ENCODE measurements at places on chromosomes 1 and 21.

GRCh38 chr1:165795894-165796293 is 27.2 kb upstream of the TMCO1 start:
- DNase-seq: no peak

- DNase-seq: no peak
Measured at GRCh38 chr1:204968951-204969350, 74.1 kb upstream of the CNTN2 start.

GRCh38 chr1:241470908-241471590 is 48.5 kb downstream of the FH start:
- DNase-seq: no peak

DNA sequence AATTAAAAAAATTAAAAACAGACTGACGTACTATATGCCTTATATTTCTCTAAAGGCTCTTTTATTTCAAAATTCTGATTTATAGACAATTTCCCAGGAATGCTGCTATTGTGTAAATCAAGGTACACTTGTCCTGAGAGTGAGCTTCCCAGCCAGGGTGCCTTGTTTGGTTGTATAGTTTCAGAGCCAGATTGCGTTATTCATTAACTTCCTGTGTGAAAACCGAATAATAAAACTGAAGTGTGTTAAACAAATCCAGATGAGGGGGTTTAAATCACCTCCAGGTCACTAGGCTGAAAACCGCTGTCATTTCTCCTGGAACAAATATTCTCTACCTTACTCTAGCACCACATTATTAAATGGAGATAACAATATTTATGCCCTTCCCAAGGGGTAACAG is 68.7 kb downstream of the LMX1A start:
- DNase-seq: no peak

GRCh38 chr1:84665703-84666317 is 24.5 kb downstream of the SSX2IP start:
- no peak for DNase-seq

DNA sequence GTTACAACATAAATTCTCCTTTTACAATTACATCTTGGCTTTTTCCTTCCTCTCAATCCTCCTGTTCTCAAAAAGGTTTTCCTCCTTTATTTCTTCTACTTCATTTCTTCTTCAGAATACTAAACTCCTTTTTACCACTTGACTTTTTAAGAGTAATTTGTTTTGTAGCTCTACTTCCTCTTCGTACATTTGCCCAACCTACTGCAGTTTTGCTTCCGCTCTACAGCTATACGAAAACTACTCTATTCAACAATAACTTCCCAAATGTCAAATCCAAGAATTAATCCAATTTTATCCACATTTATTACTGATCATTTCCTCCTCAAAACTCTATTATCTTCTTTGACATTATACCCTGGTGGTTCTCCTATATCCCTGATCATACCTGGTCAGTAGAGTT is 3.4 kb downstream of the GDAP2 start:
- DNase-seq: no peak

DNA sequence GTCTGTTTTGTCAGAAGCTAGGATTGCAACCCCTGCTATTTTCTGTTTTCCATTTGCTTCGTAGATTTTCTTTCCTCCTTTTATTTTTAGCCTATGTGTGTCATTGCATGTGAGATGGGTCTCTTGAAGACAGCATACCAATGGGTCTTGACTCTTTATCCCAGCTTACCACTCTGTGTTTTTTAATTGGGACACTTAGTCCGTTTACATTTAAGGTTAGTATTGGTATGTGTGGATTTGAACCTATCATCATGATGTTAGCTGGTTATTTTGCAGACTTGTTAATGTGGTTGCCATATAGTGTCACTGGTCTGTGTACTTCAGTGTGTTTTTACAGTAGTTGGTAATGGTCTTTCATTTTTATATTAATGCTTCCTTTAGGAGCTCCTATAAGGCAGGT is 141.5 kb downstream of the DNAH14 start:
- no peak for DNase-seq

- no peak for DNase-seq
Measured at GRCh38 chr1:112981426-112981825, 25.4 kb upstream of the SLC16A1 start.

- no peak for DNase-seq
Measured at GRCh38 chr1:20148571-20149500, 9.7 kb downstream of the PLA2G2F start.

DNA sequence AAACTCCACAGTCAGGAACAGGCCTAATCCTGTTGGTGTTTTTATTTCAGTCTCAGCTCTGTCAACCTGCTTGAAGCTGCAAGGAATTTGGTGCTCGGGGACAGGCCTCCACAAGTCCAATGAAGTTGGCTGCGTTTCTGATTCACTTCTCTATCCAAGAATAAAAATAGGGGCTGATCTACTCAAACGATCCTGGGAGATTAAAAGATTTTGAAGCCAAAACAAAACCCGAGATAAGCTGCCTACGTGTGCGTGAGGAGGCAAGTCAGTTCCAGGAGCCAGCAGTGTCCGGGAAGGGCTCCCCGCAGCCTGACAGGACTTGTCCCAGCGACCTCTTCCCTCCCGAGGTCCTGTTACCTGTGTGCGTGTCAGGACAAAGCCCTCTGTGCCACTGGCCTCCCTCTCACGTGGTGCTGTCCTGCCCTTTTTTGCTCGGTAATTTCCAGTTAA is 98.0 kb downstream of the ETS2 start:
- DNase-seq: no peak

DNA sequence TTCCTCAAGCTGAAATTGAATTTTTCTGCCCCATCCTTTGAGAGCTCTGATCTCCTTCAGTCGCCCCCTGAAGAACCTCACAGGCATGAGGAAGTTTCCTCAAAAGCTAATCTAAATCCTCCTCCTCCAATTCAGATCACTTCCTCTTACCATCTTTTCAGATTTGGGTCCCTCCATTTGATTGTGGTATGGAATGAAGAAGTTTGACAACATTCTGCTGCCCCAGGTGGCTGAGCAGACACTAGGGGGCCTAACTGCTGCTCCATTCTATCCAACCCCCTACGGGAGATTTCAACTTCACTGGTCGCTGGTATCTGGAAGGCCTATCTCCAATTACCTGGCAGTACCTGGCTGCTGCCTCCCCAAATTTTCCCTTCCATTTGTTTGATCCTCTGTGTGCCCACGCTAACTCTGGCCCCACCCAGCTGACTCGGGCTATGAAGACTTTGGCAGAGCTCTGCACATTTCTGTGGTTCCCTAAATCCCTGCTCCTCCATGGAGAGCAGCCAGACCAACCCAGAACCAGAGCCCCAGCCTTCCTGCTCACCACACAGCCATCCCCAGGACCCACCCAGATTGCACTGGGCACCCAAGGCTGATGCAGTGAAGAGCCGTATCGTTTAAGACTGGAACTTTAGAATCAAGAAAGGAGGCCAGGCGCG is 7.8 kb downstream of the IRF6 start:
- no peak for DNase-seq

- no peak for DNase-seq
Measured at GRCh38 chr1:28196330-28196729, 19.8 kb upstream of the PTAFR start.

DNA sequence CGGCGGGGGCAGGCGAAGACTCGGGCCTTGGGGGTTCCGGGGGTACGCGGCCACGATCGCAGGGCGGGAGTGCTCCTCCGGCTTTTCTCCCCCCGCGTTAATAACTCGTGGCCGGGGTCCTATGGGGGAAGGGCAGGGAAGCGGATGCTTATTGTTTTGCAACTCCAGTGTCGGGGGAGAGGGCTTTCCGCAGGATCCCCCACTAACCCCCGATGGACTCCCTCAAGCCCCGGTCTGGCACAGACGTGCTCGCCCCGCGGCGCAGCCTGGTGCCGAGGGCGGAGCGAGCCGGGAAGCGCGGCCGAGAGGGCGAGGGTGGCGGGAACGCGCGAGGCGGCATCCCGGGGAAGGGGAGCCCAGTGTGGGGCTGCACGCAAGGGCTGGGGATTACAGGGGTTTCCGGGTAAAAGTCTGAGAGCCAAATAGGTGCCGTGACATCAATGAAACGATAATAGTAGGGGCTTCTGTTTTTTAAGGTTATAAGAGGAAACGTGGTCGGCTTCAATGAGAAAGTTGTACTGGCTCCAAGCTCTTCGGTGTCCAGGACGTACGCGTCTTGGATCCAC is 772 bp downstream of the UCK2 start:
- DNase-seq: peak; percentile 38

DNA sequence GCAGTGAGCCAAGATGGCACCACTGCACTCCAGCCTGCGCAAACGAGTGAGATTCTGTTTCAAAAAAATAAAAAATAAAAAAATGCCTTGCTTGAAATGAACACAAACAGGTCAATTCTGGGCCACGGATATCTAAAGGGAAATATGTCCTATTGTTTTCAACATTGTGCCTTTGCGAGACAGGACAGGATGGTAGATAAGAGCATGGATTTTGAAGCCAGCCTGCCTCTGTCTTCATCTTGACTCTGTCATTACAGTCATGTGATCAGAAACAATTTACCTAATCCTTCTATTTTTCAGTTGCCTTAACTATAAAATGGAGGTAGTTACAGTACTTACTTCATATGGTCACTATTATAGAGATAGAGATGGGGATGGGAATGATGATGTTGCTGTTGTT is 56.7 kb upstream of the ZSWIM5 start:
- no peak for DNase-seq

GRCh38 chr21:45074818-45075595 is 627 bp downstream of the ADARB1 start:
- peak; percentile 32 for DNase-seq

DNA sequence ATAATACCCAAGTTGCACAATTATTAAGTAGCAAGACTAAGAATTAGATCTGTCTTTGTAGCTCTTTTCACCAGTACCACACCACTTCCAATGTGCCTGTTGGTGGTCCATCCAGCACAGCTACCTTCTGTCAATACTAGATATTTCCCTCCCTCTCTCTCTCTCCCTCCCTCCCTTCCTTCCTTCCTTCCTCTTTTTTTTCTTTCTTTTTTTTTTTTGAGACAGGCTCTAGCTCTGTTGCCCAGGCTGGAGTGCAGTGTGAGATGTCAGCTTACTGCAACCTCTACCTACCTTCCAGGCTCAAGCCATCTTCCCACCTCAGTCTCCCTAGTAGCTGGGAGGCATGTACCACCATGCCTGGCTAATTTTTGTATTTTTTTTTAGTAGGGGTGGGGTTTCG is 21.1 kb downstream of the KPNA6 start:
- DNase-seq: no peak

- no peak for DNase-seq
Measured at GRCh38 chr1:209395169-209395568, 188.3 kb upstream of the CAMK1G start.

DNA sequence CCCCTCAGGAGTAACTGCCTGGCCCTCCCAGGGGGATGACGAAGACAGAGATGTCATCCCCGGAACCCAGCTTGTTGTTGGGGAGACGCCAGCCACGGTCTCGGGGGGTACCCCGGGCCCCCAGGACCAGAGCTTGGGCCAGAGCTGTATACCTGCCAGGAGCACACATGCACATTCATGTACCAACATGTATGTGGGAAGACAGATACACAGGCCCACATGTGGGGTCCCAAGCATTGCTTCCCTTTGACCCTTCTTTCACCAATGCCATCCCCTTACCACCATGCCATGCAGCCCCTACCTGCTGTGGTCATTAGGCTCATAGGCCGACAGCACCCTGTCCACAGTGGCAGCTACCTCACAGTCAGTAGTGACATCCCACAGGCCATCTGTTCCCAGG is 3.2 kb upstream of the RHOC start:
- no peak for DNase-seq

GRCh38 chr1:92554216-92554615 is 67.5 kb upstream of the GFI1 start:
- no peak for DNase-seq

DNA sequence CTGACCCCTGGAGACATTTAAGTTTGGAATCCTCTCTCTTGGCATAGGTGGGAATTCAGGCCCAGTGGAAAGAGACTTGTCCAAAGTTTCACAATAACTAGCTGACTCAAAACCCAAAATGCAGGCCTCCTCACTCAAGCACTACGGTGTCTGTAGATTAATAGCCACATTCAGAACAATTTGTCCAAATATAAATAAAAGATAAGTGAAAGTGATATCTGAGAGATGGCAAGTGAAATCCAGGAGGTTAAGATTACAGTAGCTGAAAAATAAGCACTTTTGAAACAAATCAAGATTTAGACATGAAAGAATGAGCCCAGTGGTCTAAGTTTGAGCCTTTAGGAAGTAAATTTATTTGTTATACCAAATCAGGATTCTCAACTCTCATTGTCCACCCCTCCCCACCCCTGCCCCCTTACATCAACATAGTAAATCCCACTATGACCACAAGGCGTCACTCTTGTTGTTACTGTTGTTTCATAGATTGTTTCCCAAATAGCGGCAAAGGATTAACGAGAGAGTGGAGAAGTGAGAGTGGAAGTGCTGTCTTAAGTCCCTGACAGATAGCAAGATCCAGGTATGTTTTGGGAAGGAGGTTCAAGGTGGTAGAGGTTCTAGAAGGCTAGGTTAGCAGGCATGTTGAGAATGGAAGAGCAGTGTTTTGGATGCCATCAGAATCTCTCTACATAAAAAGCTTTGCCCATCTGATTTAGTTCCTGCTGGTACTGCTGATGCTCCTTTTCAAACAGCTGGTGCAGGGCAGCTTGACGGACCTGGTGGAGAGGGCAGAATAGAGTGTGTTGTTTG is 7.1 kb upstream of the TPM3 start:
- no peak for DNase-seq

DNA sequence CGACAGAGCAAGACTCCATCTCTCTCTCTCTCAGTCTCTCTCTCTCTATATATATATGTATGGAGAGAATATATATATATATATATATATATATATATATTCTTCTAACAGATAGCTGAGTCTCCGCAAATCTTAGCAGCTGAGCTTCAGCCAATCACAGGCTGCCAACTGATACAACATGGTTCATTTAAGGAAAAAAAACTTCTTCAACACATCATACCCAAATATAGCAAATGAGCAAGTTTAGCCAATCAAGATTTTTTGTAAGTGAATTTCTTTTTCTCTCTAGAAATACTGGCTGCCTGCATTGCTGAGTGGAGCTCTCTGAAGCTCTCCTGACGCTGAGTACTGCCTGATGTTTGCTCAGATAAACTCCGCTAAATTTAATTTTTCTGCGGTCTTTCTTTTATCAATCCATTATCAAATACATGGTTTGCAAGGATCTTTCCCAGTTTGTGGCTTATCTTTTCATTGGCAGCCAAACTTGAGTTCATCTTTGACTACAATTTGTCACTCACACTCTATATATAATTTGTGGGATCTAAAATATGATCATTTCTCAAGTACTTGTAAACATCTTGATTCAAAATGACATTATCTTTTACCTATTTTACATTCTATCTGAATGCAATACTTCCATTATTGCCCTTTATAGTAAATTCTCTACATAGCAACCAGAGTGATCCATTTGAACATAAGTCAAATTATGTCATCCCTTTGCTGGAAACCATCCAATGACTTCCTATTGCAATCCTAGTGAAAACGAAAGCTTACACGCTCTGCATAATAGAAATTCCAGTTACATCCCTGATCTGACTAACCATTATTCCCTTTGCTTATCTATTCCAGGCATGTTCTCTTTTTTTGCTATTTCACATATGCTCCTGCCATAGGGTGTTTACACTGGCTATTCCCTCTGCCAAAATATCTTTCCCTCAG is 2131.7 kb downstream of the MRPL39 start:
- DNase-seq: no peak

- no peak for DNase-seq
Measured at GRCh38 chr1:45531873-45532272, 10.2 kb upstream of the PRDX1 start.
